ENCODE measurements at places on chromosomes 1 and 21.
A peak's percentile ranks its signal among the peaks of the same experiment; 100 is the strongest.

DNA sequence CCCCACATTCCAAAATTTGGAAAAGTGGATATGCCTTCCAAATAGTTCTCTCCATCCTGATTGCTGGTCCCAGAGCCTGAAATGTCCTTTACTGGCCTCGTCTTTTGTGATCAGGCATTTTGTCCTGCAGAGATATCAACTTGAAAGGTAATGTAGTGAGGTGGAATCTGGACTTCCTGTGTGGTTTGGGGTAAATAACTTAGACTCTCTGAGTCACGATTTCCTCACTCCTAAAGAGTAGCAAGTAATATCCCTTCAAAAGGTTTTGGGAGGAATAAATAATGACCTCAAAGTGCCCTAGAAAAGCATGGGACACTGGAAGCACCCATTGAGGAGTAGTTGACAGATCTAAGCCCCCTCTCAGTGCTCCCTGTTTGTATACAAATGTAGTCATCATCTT is 426.6 kb downstream of the OMA1 start:
- no peak for DNase-seq

- peak; percentile 52 for DNase-seq
Observed at GRCh38 chr21:32392880-32393676, at the start of gene URB1. Gene URB1 (minus strand): TSS chr21:32393012. CDS start chr21:32392910, 102 bp downstream.

DNA sequence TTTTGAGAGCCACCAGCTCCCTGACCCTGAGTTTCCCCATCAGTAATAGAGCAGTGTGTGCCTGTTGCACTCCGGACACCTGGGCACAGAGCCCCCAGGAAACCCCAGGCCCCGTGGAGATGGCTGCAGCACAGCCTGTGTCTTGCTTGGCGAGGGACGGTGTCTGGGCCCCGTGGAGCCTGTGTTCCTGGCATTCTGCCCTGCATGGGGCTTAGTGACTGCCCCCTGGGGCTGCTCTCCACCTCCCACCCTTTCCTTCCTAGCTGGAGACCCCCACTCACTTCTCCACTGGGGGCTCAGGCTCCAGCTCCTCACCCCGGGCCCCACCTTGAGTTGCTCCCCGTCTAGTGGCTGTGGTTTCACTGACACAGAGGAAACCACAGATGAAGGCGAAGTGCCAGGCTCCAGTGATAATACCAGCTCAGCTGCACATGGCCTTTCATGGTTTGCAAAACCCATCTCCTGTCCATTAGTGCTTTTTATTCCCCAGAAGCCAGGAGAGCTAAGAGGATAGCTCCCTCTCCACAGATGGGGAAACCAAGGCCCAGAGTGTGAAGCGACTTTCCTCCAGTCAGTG is 39.4 kb downstream of the DMRTB1 start:
- DNase-seq = no peak

GRCh38 chr1:175287849-175288248 is 95.3 kb upstream of the KIAA0040 start:
- no peak for DNase-seq

DNA sequence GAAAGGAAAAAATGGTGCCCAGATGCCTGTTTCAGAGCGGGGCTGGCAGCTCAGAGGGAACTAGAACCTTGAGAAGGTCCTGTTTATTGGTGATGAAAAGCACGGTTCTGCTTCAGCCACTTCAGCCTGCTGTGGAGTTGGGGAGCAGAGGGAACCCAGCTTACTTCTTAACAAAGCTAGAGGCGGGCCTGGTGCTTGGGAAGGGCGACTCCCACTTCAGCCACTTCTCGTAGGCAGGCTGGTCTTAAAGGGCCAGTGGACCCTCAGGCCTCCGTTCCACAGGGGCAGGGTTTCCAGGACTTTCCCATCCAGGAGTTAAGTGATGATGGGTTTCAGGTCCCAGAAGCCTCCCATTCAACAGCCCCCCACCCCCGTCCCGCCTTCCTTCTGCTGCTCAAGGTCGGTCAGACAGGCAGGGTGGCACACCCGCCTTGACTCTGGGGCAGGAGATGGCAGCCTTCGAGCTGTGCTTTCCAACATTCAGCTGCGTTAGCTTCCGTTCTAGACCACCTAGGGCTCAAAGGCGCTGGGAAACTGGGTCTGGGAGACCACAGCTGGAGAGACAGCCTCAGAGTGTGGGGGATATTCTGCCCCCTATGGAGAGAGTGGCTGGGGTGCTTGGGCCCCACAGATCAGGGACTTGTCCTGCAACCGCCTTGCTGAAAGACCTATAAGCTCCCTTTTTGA is 3.4 kb downstream of the RUNX3 start:
- DNase-seq = no peak

DNA sequence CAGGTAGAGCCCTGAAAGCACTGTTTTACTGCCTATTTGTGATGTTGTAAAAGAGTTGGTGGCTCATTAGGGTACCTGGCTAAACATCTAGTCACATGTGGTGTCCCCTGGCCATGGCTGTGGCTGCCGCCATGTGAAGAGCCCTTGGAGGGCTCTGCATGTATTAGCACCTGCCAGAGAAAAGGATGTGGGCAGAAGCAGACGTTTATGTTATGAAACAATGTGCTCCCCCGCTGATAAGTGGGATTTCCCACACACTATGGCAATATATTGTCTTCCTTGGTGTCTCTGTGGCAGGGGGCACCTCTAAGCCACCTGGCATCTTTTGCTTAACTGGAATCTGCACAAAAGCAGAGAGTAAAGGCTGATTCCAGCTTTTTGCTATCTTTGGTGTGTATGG is 9.6 kb downstream of the TENT5C start:
- no peak for DNase-seq

DNA sequence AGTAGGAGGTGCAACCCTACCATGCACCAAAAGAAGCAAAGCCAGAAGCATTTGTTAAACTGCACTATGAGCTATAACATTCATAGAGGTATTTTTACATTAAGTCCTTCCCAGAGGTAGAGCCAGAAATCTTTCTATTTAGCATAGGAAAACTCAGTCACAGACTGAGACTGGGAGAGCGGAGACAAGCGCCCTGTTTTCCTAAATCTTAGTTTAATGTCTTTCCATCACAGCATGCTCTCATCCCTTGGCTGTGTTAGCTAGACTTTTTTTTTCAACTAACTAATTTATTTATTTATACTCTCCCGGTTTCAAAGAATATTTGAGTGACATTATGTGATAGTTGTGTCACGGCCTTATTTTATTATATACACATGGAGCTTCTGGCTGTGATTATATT is 304.1 kb downstream of the LMX1A start:
- no peak for DNase-seq

DNA sequence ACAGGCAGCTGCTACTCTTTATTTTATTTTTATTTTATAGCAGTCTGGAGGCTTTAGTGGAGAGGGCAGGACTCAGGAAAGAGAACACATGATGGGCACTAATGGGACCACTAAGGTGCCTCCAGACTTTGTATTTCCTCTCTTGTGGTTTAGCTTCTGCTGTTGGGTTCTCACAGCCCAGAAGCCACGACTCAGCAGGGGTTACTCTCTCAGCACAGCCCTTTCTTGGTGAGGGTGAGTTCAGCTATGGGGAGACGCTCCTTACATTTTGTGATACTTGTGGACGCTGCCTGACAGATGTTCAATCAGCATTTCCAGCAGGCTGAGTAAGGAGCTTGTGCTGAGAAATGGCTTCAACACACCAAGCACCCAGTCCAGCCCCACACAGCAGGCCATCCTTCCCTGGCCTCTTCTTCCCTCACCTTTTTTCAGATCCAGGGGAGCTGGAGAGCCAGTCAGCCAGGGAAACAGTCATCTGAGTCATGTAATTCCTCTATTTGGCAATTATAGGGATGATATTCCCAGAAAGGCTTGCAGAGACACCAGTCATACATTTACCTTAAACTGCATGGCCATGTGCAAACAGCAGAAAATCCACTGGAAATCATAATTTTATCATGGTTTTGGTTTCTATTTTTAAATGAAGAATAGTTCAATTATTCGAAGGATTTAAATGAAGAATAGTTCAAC is 53.2 kb upstream of the RAB3GAP2 start:
- DNase-seq = no peak

- no peak for DNase-seq
Observed at GRCh38 chr1:33649759-33650158, 177.3 kb downstream of the ZSCAN20 start.

GRCh38 chr1:60657926-60658325 is 424.4 kb upstream of the NFIA start:
- no peak for DNase-seq

DNA sequence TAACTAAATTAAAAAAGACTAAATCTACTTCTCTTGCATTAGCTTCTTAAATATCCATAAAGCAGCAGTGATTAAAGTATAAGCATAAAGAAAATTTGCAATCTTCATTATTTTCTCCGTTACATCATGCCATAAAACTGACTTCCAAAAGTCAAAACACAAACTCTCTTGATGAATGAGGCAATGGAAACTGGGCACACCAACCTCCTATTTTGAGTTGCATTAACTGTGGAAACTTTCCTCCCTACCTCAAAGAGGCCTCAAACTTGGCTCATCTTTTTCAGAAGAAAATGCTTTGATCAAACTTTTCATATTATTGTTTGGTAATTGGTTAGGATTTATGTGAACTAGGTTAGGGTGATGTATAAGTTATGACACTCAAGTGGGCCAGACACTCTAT is 4.1 kb upstream of the BTG3 start:
- DNase-seq = no peak

DNA sequence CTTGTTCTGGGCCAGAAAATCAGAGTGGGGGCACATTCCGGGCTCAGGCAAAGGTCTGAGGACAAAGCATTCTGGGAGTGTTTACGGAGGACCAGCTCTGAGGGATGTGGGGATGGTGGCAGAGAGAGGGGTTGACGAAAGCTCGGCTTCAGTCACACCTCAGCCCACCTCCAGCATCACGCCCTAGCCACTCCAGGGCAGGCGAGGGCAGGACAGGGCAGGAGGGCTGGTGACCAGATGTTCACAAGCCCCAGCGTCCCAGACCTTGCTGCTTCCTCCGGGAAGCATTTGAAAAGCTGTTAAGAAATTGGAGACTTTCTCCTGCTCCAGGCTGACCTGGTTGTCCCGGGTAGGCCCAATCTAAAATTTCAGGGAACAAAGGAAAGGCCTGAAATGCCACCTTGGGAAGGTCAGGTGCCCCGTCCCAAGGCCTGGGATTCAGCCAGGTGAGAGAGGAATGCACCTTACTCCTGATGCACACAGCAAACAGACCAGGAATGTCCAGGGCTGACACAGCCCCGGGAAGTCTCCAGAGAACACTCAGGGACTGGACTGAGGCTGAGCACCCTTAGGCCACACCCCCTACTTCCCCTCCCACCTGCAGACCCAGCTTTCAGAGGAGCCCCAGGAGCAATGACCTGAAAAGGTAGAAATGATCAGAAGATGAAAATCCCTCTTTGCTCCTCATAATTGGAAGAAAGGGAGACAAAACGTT is 71.9 kb upstream of the KLHDC7A start:
- DNase-seq = peak; percentile 22

DNA sequence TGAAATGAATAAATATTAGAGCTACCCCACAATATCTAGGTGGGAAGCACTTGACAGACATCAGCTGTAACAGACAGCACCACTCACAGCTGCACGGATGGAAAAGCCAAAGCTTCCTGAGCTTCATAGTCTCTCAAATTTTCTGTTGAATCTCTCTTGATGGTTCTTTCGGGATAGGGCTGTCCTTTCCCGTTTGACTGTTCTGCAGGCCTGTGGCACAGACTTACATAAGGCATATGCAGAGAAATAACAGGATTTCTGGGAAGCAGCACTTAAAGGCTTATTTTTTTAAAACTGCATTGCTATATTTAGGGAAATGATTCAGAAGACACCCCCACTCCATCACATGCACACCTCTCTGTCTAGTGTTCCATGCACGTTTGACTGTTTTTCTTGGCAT is 77.5 kb downstream of the ZNF648 start:
- DNase-seq = no peak

DNA sequence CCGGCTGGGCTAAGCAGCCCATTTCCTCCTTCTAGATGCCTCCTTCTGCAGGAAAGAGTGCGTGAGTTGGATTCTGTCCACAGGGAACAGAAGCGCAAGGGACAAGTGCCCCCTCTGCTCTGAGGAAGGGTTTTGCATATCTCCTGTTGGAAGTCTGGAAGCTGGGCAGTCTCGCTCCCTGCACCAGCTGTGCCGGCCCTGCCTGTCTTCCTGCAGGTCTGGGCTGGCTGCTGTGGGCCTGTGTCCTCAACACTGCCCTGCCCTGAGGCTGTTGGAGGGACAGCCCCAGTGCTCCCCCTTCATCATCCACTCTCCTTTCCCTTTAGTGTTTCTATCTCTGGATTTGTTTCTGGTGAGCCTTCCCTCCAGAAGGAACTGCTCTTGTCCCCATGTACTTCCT is 21.8 kb downstream of the ADARB1 start:
- DNase-seq = no peak

DNA sequence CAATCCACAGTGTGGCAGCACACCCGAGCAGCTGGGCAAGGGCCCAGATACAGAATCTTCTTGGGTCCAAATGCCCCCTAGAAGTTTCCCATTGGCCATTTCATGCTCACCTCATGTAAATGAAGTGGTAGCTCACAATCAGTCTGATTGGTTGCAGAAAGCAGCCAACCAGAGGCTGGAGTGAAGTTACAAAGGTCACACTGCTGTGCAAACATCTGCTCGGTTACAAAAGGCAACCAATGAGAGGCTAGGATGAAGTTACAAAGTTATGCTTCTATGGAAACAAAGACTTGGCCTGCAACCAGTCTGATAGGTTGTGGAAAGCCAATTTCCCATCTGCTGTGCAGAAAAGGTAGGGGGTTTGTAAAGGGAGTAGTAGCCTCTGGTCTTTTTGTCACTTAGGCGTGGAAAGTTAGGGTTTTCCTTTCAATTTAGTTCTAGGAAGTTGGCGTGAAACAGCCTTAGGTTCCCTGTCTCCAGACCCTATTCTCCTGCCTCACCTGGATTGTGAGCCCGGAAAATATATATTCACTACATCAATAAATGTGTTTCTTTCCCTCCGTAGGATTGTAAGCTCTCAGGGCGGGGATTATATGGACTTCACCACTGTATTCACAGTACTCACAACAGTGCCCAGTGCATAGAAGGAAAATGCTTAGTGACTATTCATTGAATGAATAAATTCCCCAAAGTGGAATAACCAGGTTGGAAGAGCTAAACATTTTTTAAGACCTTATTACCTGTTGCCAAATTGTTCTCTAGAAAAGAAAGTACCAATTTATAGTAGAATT is 91.9 kb downstream of the URB2 start:
- DNase-seq = no peak

- DNase-seq = no peak
Observed at GRCh38 chr1:156816561-156817328, at the start of gene SH2D2A. Gene SH2D2A (minus strand): TSS chr1:156816848. CDS start chr1:156816708, 140 bp downstream.

DNA sequence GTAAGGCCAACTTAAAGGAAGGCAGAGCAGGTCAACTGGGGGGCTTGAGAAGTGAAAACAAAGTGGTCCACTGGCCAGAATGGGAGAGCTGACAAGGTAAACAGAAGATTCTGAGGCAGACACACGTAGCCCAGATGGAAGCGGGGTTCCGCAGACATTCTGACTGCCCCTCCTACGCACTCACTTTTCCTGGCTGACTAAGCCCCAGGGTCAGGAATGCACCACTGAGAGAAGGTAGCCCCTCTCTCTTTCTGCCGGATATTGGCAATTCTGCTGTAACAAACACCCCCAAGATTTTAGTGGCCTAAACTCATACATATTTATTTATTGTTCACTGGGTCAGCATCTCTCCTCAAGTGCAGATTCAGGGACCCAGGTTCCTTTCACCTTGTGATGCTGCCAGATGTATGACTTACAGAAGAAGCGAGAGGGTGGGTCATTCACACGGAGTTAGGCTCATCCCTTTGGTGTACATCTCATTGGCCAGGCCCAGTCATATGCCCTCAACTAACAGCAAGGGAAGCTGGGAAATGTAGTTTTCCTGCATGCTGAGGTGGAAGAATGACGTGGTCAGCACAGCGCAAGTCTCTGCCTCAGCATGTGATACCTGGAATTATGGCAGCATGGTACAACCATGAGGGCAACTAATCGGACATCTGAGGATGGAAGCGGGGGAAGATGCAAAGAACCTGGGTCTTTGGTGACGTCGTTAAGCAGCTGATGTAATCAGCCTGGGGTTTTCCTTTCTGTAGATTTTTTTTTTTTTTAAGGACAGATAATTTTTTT is 43.4 kb upstream of the MRPS6 start:
- DNase-seq = peak; percentile 50

All from NCI-H526 treated with DMSO at 0.1 percent for 48 hours (cell line).